ENCODE measurements at places on chromosomes 1 and 21. TPM values are rescaled to one million over a fixed set of nuclear protein-coding genes. Genes with fewer than 3 reads are reported as not detected.

DNA sequence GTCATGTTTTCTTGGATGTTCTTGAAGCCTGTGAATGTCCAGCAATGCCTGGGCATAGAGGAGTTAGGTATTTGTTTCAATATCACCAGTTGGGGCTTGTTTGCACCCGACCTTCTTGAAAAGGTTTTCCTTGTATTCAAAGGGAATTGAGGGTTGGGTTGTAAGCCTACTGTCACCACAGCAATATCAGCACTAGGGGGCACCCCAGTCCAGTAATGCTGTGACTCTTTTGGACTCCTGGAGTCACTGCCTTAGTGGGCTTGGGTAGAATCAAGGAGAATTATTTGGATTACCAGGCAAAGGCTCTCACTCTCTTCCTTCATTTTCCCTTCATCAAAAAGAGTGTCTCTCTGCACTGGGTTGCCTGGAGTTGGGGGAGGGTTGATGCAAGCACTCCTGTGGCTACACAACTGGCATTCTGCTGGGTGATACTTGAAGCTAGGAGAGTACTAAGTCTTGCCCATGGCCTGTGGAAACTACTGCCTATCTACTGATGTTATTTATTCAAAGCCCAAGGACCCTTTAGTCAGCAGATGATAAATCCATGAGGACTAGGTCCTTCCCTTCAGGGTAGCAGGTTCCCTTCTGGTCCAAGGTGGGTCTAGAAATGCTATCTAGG is 34.5 kb downstream of the OR10R2 start:
- no peaks in the 10 kb centered on the region for H3K36me3 ChIP-seq
- no peak overlapping the region for H3K27ac ChIP-seq
- no peaks in the 10 kb centered on the region for H3K27me3 ChIP-seq
- DNase-seq = no peak
- no peak overlapping the region for H3K4me3 ChIP-seq

DNA sequence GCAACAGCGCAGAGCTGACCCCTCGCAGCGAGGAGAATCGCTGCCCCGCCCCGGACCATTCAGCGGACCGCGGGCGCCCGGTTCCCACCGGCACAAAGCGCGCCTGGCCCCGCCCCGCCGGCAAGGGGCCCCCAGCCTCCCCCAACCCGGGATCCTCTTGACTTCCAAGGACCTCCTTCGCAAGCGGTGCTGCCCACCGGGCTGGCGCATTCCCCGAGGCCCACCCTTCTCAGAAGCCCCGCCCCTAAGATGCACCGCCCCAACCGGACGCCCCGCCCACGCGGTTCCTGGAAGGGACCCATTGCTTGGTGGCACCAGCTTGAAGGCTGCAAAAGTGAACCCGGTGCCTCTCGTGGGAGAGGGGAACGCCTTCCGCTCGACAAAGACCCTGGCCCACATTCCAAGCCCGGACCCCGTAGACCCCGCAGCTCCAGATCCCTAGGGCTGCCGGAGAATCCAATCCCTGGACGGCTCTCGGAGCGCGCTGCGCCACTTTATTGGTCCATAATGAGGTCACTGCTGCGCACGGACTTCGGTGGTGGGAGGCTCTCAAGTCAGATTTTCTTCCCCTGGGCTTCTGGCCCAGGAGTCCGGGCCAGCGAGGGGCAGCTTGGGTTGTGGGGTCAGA is 2.0 kb downstream of the HES3 start:
- H3K4me3 ChIP-seq = peak overlapping the region; percentile 10
- H3K4me1 ChIP-seq = peaks cover 17% of the 10 kb centered on the region
- no peak overlapping the region for H3K27ac ChIP-seq
- H3K27me3 ChIP-seq = peaks cover 5% of the 10 kb centered on the region

DNA sequence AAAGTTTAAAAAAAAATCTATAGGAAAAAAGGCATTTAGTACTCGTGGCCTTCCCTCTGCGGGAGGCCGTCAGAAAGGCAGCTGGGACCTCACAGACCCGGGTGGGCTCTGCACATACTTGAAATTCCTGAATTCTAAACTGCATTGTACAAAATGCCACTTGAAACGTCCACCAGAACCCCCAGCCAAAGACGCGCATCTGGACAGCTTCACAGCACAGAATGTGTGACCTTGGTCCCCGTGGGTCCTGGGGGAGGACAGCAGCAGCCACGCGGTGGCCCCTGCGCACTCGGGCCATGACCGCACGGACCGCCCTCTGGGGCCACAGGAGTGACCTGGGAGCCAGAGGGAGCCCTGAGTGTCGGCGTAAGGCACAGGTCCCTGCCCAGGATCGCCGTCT is 20.6 kb upstream of the MRPS14 start:
- H3K36me3 ChIP-seq = no peaks in the 10 kb centered on the region
- no peaks in the 10 kb centered on the region for H3K27me3 ChIP-seq
- no peaks in the 10 kb centered on the region for H3K4me1 ChIP-seq
- peak overlapping the region; percentile 20 for H3K27ac ChIP-seq
- no peak for DNase-seq

GRCh38 chr1:20787029-20787839 is at the start of gene HP1BP3:
Gene HP1BP3, minus strand, starts transcription at chr1:20787307. Its CDS starts 6,867 bp downstream, at chr1:20780440.
- H3K4me3 ChIP-seq = peak within 1 kb of the TSS; percentile 93
- peak within 1 kb of the TSS; percentile 85 for H3K27ac ChIP-seq
- peaks cover 20% of the 10 kb centered on the region for H3K4me1 ChIP-seq
- DNase-seq = peak; percentile 87

- H3K27me3 ChIP-seq = no peaks in the 10 kb centered on the region
- H3K27ac ChIP-seq = no peak overlapping the region
- H3K4me3 ChIP-seq = no peak overlapping the region
- H3K36me3 ChIP-seq = peaks cover 2% of the 10 kb centered on the region
- DNase-seq = no peak
Measured at GRCh38 chr21:28431527-28432200, 561.0 kb downstream of the LTN1 start.

DNA sequence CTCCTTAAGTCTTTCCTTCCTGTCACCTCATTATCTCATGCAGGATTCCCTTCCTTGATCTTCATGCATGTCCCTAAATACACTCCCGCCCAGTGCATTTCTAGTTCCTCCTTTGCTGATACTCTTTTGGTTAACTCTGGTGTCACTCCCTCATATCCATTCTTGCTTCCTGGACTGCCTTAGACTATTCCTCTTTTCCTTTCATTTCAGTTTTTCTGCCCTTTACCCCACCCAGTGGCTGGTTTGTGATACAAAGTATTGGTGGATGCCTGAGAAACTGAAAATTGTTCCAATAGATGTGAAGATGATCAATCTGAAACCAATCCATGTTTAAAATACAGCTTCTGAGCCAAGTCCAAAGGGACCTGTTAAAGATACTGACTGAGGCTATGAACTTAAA is 553.8 kb upstream of the CAMK1G start:
- H3K27ac ChIP-seq = no peak overlapping the region
- H3K4me3 ChIP-seq = no peak overlapping the region
- H3K4me1 ChIP-seq = no peaks in the 10 kb centered on the region
- no peak for DNase-seq
- no peaks in the 10 kb centered on the region for H3K36me3 ChIP-seq
- no peaks in the 10 kb centered on the region for H3K27me3 ChIP-seq

DNA sequence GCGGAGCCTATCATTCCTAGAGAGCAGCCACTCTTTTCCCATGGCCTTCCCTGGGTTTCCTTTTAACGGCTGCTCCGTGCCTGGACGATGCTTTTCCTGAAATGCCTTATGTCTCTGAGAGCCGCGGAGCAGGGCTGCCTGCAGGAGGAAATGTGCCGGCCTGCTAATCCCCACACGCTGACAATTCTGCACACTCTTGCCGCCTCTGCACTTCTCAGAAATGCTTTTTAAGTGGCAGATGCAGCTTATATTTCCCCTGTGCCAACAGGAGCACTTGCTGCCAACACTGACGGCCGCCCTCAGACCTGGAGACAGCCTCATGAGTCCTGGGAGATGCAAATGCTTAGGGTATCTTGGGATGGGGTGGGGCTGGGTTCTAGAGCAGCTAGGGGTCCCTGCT is 253.2 kb downstream of the GRIK3 start:
- no peaks in the 10 kb centered on the region for H3K27me3 ChIP-seq
- no peak overlapping the region for H3K4me3 ChIP-seq
- H3K4me1 ChIP-seq = no peaks in the 10 kb centered on the region
- DNase-seq = no peak
- no peaks in the 10 kb centered on the region for H3K36me3 ChIP-seq
- H3K27ac ChIP-seq = no peak overlapping the region

DNA sequence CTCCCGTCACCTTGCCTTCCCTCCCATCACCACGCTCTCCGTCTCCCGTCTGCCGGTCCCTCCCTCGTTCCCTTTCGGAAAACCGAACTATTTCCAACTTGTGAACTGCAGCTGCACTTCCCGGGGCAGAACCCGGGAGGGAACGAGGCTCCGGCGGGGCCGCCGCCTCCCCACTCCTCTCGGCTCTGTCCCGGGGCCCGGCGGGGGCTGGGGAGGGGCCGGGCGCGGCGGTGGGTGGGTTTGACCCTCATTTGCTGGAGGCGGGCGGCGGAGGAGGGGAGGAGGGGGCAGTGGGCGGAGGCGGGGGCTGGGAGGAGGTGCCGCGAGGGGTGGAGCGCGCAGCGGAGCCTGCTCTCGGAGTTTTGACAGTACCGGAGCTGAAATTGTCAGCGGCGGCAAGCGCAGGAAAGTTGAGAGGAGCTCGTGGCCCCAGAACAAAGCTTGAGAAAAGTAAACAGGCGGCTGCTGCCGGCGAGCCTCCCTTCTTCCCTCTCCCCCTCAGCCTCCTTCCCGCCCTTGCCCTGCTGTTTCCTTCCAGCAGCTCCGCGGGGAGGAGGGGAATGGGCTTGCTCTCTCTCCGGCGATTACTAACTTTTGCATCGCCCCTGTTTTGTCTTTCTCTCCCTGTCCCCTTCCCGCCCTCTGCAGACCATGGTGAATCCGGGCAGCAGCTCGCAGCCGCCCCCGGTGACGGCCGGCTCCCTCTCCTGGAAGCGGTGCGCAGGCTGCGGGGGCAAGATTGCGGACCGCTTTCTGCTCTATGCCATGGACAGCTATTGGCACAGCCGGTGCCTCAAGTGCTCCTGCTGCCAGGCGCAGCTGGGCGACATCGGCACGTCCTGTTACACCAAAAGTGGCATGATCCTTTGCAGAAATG is 2.9 kb downstream of the LMO4 start:
- DNase-seq = peak; percentile 77
- H3K27ac ChIP-seq = peak overlapping the region; percentile 78
- peaks cover 39% of the 10 kb centered on the region for H3K4me1 ChIP-seq

DNA sequence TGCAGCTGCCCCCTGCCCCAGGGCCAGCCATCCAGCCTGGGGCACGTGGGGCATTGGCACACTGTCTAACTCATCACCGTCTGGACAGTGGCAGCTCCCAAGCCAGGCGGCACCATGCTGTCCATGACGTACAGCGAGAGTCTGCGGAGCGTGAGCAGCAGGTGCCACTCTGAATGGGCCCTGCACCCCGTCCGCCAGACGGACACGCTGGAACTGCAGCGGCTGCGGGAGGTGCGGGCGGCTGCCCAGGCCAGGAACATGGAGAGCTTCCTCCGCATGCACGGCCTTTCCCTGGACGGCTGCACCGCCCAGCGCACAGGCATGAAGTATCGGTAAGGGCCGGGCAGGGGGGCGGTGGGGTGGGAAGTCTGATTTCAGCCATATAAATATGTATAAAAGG is 5.7 kb downstream of the KCNAB2 start:
- no peaks in the 10 kb centered on the region for H3K27me3 ChIP-seq
- no peak for DNase-seq
- no peak overlapping the region for H3K27ac ChIP-seq
- H3K4me1 ChIP-seq = no peaks in the 10 kb centered on the region

DNA sequence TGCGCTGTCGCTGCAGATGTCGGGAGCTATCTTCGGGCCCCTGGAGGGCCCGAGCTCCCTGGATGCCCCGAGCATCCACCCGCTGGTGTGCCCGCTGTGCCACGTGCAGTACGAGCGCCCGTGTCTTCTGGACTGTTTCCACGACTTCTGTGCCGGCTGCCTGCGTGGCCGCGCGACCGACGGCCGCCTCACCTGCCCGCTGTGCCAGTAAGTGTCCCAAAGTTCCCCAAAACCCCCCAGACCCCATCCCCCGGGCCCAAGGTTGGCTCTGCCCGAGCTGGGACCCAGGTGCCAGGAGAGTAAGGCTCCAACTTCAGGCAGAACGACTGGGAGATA is 569 bp downstream of the RNF207 start:
- no peaks in the 10 kb centered on the region for H3K27me3 ChIP-seq
- H3K36me3 ChIP-seq = no peaks in the 10 kb centered on the region
- peaks cover 19% of the 10 kb centered on the region for H3K4me1 ChIP-seq
- H3K4me3 ChIP-seq = peak overlapping the region; percentile 54
- no peak for DNase-seq

DNA sequence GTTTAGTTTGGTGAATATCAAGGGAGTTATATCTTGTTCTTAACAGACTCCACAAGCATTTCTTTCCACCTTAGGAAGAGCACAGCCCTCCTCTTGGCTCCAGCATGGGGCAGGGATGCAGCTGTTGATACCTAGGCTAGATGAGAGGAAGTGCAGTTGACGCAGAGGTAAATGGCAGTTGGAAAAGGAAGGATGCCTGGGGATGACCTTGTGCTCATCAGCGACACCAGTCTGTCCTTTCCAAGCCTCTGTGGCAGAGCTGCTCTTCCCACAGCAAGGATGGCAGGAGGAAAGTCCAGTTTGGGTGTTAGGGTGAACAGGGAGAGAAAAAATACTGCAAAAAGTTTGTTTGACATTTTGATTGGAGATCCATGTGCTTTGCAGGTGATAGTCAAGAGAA is 6.2 kb downstream of the PROX1 start:
- H3K36me3 ChIP-seq = peaks cover 23% of the 10 kb centered on the region
- peak overlapping the region; percentile 5 for H3K27ac ChIP-seq
- H3K27me3 ChIP-seq = no peaks in the 10 kb centered on the region
- H3K4me1 ChIP-seq = peaks cover 51% of the 10 kb centered on the region
- no peak overlapping the region for H3K4me3 ChIP-seq

GRCh38 chr1:59015708-59016107 is 231.9 kb upstream of the JUN start:
- no peak overlapping the region for H3K4me3 ChIP-seq
- H3K36me3 ChIP-seq = no peaks in the 10 kb centered on the region
- peaks cover 6% of the 10 kb centered on the region for H3K4me1 ChIP-seq
- H3K27ac ChIP-seq = no peak overlapping the region
- H3K27me3 ChIP-seq = no peaks in the 10 kb centered on the region

GRCh38 chr1:94383966-94384408 is 34.2 kb upstream of the ABCD3 start:
- no peak overlapping the region for H3K4me3 ChIP-seq
- no peaks in the 10 kb centered on the region for H3K27me3 ChIP-seq
- H3K36me3 ChIP-seq = no peaks in the 10 kb centered on the region
- peaks cover 10% of the 10 kb centered on the region for H3K4me1 ChIP-seq
- H3K27ac ChIP-seq = peak overlapping the region; percentile 24

- no peaks in the 10 kb centered on the region for H3K27me3 ChIP-seq
- H3K4me3 ChIP-seq = no peak overlapping the region
- H3K27ac ChIP-seq = peak overlapping the region; percentile 28
- H3K36me3 ChIP-seq = peaks cover 3% of the 10 kb centered on the region
- DNase-seq = no peak
Measured at GRCh38 chr1:214018386-214019268, 30.9 kb downstream of the PROX1 start.

The CD84 gene
- total RNA-seq = 5.8 TPM

The ZC3H11A gene
- total RNA-seq = 76.8 TPM

The LRRC3 gene
- total RNA-seq = 3.0 TPM

The TMEM61 gene
- total RNA-seq = not detected

The CHD5 gene
- under 0.01 TPM for total RNA-seq

The VANGL2 gene
- 0.17 TPM for total RNA-seq

The BMP8A gene
- not detected for total RNA-seq

The FCRL2 gene
- total RNA-seq = 0.23 TPM

Measured in liver (tissue), 10 donors.